Neuronal stem cell (in vitro differentiated cells): ENCODE measurements at places on chromosomes 3 and 15.

DNA sequence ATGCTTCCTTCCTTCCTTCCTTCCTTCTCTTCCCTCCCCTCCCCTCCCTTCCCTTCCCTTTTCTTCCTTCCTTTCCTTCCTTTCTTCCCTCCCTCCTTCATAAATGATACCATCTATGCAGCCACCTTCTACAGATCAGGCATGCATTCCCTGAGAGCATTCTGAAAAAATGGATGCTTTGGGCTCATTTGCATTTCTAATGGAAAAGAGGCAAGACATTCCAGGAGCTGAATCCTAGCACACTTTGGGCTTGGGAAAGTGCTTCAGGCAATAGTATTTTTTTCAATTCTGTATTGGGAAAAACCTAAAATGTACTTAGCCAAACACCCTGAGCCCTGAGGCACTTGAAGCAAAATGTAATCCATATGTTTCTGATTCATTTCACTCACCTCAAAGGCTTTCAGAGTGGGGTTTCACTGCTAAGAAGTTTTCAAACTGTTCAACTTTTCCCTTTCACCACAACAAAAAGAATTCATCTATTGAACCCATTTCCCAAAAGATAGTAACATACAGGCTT, 220.1 kb upstream of the RORA start:
- no peak for DNase-seq
- H3K4me3 ChIP-seq: no peak overlapping the region
- no peaks in the 10 kb centered on the region for H3K27me3 ChIP-seq
- H3K4me1 ChIP-seq: no peaks in the 10 kb centered on the region
- H3K27ac ChIP-seq: no peak overlapping the region

DNA sequence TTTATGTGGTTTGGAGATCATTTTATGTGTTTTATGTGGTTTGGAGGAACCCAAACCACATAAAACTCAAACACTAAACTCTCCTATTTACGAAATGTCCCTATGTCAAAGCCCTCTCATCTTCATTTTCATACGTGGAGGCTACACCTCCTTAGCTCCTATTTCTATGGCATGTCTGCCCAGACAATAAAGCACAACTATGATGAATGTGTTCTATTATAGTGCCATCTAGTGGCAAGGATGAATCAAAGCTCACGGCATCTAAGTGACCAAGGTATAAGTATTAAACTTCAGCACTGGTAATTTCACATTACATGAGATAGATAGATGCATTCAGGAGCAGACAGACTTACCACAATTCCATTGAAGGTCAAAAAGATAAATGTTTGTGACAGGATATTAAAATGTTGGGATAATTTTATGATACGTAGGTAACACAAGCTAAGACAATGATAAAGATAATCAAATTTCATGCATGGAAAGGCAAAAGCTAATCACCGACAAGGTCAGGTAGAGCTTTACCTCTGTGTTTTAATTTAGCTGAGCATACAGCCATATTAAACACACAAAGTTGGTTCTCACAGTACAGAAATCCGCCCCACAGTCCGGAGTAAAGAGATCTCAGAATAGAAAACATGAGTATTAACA, 130.6 kb upstream of the FHIT start:
- H3K27me3 ChIP-seq: no peaks in the 10 kb centered on the region
- H3K4me3 ChIP-seq: no peak overlapping the region
- no peak for DNase-seq

DNA sequence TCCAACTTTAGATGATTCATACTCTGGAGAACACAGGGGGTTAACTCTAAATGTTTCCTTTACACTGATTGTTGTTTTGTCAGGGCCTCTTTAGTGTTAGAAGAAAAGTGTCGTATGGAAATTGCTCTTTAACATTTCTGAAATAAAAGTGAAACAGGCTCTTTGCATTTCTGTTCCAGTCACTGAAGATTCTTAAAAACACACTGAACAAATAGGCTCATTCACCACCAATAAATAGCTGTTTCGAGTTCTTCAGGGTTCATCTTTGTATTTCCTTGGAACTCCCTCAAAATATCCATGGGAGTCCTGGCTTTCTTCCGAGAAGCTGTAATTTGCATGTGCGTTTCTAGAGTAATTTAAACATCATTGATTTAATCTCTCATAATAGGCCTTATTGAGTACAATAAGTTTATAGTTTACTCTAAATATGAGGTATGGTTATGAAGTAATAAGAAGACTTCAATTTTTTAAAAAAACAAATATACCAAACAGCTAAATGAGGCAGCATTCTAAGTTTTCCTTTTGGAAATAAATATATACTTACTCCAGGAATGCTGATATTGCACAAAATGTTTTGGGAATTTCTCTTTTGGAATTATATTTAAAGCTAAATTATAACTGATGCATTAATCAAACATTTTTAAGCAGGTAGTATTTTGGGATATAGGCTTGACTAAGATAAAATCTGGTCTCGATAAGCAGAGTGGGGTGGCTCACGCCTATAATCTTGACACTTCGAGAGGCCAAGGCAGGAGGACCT, 327.4 kb downstream of the EPHA3 start:
- H3K4me3 ChIP-seq: no peak overlapping the region
- H3K27ac ChIP-seq: no peak overlapping the region
- no peaks in the 10 kb centered on the region for H3K27me3 ChIP-seq
- no peaks in the 10 kb centered on the region for H3K4me1 ChIP-seq

- H3K27ac ChIP-seq: no peak overlapping the region
- no peaks in the 10 kb centered on the region for H3K36me3 ChIP-seq
- no peaks in the 10 kb centered on the region for H3K4me1 ChIP-seq
- H3K4me3 ChIP-seq: no peak overlapping the region
- no peaks in the 10 kb centered on the region for H3K27me3 ChIP-seq
- DNase-seq: no peak
Observed at GRCh38 chr3:16992198-16992597, 107.4 kb downstream of the PLCL2 start.

- H3K36me3 ChIP-seq: peaks cover 1% of the 10 kb centered on the region
- H3K27ac ChIP-seq: no peak overlapping the region
- no peak overlapping the region for H3K4me3 ChIP-seq
- H3K4me1 ChIP-seq: no peaks in the 10 kb centered on the region
- no peak for DNase-seq
Observed at GRCh38 chr3:136690599-136690998, 61.6 kb downstream of the STAG1 start.
